H7 (cell line): ENCODE measurements at places on chromosomes 7 and 10. TPM values are rescaled to one million over a fixed set of nuclear protein-coding genes. Genes with fewer than 3 reads are reported as not detected.

The OR2A5 gene
- total RNA-seq, result not detected in 2 replicates

DNA sequence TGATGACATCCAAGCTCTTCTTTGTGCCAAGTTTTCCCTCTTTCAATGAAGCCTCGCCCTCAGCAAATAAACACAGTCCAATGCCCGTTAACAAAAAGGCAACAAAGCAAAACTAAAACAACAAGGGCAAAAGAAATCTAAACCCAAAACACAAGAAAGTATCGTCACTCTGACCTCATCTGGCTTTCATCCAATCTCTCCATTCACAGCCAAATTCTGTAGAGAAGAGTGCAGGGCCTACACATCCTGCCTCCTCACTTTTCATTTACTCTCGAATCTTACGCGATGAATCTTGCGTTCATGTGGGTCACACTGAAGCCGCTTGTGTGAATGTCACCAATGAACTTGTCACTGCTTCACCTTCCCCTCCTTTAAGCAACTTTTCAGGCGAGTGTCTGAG is 15.9 kb upstream of the AKR1E2 start:
- no peak for DNase-seq

DNA sequence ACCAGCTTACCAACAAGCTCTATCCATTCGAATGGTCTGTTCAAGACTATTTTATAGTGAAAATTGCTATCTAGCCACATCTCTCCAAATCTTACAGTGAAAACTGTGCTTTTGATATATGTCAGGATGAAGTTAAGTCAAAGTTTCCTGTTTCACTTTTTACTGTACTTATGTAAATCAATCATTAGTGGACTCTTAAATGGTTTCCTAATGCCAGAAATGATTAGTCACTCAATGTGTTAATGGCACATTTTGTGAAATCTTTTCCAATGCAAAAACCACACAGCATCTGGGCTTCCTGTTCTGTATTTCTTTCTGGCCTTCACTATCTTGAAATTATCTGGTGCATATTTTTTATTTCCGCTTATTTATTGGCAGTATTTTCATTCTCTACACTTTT is 87.3 kb upstream of the STEAP1B start:
- no peak for DNase-seq

DNA sequence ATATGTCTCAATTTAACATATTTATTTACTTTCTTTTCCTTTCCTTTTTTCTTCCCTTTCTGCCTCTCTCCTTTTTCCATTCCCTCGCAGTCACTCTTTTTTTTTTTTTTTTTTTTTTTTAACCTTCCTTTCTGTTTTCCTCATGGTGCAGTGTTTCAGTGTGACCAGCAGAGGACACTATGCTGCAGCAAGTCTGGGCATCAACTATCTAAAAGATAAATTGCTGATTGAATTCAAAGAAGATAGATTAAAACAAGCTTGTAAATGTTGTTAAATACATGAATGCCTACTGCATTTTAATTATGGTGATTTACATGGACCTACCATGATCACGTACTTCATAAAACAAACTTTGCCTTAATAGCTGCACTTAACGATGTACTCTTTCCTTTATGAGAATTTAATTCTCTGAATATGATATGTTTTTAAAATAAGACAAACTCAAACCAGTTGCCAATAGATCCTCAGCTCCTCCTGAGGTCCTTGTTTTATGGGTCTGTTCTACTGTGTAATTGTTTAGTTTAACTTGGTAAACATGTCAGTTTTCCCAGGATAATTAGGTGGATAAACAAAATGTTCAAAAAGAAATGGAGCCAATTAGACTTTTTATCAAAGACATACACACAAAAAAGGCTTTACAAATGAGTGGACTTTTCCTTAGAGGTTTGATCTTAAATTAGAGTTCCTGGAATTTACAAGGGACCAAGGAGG is 101.0 kb upstream of the AGR3 start:
- peak; percentile 2 for DNase-seq
